ENCODE measurements at places on chromosomes 5 and 9.

GRCh38 chr5:26582350-26583045 is 455.9 kb downstream of the CDH9 start:
- DNase-seq: no peak

GRCh38 chr9:32220750-32221149 is 163.7 kb upstream of the ACO1 start:
- no peak for DNase-seq

GRCh38 chr9:117325831-117326230 is 89.0 kb downstream of the ASTN2 start:
- no peak for DNase-seq

DNA sequence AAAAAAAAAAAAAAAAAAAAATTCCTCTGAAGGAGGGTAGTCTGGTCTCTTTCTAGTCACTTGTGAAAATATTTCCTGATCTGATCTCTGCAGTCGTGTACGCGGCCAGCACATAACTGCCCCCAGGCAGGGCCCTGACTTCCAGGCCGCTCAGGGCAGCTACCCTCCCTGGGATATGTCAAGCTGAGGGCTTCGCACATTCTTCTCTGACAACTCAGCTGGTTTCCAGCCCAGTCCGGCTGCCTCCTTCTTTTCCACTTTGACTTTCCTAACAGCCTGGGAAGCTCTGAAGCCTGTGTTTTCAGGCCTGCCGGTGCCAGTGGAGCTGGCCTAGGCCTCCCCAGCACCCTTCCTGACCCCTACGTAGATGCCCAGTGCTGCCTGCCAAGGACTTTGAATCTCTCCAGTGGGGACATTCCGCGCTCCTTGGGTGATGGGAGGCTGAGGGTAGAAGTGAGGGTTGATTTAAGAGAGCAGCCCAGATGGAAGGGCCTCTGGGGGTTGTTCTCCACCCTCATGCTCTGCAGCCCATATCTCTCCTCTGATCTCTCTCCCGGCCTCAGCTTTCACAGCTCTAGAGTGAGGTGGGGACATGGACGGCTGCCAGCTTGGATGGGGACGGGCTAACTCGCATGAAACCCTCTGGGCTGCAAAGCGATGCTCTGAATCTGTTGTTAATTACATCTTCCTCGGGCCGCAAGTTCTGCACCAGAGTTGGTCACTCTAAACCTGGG is 20.7 kb downstream of the COL5A1 start:
- no peak for DNase-seq

DNA sequence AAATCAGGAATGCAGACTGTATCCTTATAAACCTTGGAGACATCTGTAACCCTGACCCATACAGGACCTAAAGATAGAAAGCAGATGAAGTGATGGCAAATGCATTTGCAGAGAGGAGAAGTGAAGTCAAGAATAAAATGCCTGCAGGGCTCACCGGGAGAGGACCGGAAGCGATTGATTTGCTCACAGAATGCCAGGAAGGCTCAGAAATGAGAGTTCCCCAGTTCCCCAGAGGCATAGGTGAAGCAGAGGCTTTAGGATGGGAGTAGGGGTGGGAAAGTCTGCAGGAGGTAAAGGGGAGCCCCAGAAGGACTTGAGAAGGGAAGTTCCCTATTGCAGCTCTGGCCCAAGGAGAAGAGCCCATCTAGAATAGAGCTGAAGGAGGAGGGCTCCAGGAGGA is 63.9 kb upstream of the TNFAIP8 start:
- DNase-seq: no peak

- DNase-seq: no peak
These were observed 556 bp downstream of the PCDHGC3 start for GRCh38 chr5:141476132-141476911.

DNA sequence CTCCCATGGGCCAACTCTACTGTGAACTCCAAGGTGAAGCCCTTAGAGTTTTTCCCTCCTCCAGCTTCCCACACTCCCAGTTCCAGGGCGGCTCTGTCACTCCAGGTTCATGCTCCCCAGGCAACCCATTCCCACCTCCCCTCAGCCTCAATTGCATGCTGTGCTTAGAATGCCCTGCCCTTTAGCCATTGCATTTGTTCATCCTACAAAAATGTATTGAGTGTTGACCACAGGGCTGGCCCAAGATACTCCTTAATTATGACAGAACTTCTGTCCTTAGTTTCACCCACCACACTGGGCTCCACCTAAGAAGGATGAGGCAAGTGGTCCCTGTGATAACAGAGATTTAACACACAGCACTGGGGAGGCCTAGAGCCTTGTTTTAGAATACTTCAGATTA is 236.1 kb downstream of the ADAMTSL1 start:
- no peak for DNase-seq

GRCh38 chr5:96339862-96340261 is 93.2 kb downstream of the PCSK1 start:
- no peak for DNase-seq

Measured in omental fat pad (tissue), 4 donors.